NCI-H1417 (cell line): ENCODE measurements at places on chromosomes 5 and 9.

DNA sequence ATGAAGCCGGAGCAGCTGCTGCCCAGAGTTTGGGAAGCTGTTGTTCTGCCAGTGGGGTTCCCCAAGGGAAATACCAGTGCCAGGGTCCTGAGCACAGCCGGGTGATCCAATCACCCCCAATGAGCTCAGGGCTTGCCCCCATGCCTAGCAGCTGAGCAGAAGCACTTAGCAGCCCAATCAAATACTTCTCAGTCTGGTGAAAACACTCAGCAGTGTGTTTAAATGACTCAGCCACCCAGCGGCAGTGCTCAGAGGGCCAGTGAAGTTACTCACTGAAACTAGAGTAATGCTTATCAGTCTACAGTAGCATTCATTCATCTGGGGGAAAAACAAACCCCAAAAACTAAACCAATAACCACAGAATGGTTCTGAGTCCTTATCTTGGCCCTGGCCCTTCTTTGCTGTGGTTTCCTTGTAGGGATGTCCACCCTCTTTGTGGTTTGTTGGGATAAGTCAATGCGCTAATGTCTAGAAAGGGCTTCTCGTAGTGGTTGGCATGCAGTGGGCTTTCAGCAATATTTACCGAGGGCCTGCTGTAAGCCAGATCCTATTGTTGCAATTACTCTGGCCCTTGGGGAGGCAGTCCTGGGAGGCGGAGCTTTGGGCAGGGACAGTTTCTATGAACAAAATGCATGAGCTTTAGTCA is 43.1 kb downstream of the LHX2 start:
- no peak for DNase-seq

DNA sequence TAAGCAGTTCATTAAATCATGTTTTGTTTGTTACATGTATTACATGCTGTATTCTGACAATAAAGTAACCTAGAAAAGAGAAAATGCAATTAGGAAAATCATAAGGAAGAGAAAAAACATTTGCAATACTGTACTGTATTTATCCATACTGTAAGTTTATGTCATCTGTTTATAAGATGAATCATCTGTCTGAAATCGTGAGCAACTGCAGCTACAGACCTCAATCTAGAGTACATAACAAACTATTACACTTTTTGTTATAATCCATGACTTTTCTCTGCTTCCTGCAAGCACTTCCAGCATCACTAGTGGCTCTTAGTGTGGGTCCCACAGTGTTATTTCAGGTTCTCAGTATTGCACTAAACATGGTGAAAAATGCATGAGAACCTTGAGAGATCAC is 144.4 kb upstream of the NR4A3 start:
- DNase-seq: no peak

DNA sequence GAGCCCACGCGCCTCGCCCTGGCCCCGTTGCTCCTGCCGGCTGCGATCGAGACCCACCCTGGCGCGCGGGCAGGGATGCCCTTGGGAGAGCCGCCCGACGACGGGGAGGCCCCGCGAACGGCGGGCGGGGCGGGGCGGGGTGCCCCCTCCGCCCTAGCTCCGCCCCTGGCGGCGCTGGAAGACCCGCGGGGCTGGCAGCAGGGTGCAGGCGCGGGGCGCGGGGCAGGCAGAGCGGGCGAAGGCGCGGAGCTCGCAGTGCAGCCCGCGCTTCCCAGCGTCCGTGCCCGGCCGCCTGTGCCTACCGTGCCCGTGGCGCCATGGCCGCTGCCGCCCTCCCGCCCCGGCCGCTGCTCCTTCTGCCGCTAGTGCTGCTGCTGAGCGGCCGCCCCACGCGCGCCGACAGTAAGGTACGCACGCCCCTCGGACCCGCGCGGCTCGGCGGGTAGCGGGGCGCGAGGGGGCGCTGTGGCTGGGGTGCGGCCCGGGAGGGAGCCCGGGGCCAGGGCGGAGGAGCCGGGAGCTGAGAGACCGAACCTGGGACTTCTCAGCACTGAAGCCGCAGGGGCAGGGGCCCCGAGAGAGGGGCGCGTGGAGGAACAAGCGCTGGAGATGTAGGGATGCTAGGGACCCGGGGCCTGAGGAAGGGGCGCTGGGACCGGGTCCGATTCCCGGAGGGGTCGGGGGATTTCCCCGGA is at the start of gene OLFML2A:
OLFML2A (plus strand) TSS at position 180 of the 695 bp plus-strand sequence; CDS start at position 318, 138 bp downstream.
- peak; percentile 67 for DNase-seq

GRCh38 chr9:21856301-21857094 is 54.1 kb downstream of the MTAP start:
- no peak for DNase-seq

DNA sequence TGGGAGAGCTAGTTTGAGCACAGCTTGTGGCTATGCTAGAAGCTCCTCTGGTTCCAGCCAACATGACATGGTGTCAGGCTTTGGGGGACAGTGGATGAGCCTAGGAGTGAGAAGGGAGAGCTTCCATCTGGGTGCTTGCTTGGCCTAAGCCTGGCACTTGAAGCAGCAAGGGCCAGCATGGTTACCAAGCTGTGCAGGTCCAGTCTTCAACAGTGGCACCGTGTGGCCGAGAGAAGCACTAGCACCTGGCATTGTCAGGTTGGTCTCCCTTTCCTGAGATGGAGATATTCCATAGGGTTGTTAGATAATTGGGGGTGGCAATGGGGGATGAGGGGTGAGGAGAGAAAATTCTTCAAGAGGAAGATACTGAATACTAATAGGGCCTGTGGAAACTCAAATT is 261.9 kb downstream of the PBX3 start:
- DNase-seq: no peak

DNA sequence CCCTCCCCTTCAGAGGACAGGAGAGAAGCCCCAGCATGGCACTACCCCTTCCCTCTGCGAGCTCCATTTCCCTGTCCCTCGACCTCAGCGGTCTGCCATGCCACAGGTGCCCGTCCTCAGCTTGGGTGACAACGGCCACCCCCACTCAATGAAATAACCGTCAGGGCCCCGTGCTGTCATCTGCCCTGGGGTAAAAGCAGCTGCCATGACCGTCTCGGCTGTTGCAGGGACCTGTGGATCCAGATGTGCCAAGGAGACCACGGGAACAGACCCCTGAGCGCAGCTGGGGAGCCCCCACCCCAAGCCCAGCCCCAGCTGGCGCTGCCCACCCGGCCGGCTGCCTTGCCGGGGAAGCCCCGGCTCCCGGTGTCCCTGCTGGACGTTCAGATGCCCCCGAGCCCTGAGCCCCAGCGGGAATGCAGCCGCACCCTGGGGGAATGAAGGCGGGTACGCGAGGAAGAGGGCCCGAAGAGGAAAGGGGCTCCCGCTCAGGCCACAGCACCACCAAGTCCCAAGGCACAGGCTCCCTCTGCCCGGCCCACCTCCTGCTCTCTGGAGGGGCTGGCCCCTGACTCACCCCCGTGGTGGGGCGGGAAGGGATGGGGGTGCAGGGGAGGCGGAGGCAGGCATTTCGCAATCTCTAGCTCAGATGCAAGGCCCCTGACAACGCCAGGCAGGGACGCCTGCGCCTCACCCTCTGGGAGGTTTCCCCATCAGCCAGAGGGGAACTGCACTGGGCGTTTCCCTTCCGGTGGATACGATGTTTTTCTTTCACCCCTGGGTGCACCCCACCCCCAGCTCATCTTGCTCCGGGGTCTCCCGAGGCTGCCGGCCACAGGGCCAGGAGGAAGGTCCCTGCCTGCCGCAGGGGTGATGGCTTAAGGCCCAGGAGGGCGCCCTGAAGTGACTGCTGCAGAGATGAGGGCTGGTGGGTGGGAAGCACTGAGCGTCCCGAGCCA is 49.2 kb downstream of the NACC2 start:
- DNase-seq: no peak

DNA sequence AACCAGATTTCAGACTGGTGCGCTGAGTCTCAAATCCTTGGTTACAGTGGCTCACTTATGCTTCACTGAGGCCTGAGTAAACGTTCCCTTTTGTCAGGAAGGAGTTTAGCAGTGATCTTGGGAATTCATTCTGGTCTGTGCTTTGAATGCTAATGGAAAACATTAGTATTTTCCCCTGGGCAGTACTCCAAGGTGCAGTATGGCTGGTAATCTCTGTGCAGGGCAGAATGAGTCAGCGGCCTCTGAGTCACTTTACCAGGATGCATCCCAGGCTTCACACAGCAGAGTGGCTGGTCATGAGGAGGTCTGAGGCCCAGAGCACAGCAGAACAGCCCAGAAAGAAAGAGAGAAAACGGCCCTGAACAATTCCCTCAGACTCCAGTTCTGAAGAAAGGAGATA is 54.0 kb downstream of the PCA3 start:
- DNase-seq: no peak
